Midbrain (tissue), 1 donor: ENCODE measurements at places on chromosomes 1 and 21.

DNA sequence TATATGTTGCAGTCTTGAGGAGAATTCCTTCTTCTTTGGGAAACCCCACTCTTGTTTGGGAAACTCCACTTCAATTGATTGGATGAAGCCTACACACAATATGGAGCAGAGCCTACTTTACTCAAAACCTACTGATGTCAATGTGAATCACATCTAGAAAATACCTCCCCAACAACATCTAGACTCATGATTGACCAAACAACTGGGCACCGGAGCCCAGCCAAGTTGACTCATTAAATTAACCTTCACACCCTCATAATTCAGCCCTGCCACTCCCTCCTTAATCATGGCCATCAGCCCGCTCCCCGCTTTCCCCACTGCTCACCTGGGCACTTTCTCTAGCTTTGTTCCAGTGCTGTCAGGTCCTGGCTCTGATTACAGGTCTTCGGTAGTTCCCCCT is 208.1 kb upstream of the MAP1LC3C start:
- no peak for DNase-seq

DNA sequence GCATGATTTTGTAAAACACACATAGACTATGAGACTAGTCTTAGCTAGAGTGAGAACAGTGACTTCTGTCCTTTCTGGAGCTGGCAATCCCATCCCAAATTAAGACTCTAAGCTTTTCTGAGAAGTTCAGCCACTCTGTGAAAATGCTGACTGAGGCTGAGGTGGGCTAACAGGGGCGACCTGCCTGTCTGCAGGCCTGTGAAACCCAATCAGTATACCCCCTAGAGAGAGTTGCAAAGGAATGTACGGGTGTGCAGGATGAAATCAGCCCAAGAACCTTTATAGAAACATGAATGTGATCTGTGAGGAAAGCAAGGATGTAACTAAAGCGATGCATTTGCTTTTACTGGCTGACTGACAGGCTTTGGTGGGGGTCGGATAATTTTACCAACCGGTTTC is 16.0 kb upstream of the TBX15 start:
- DNase-seq, result no peak

DNA sequence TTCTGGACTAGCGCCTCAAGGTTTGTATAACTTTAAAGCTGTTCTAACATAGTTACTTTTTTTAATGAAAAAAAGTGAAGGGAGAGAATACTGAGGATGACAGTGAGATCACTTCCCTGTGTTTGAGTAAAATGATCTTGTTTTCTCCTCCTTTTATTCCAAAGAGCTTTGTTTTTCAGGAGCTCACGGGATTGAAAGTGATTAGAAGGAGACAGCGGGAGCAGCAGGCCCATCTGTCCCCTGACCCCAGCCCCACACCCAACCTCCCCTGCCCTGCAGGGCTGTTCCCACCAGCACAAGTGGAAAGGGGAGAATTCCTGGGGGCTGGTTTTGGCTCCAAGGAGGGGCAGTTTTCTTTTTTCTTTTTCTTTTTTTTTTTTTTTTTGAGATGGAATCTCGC is 2.1 kb upstream of the DNMT3L start:
- no peak for DNase-seq

- DNase-seq, result no peak
Observed at GRCh38 chr21:24027396-24027795, 1579.9 kb downstream of the MRPL39 start.

DNA sequence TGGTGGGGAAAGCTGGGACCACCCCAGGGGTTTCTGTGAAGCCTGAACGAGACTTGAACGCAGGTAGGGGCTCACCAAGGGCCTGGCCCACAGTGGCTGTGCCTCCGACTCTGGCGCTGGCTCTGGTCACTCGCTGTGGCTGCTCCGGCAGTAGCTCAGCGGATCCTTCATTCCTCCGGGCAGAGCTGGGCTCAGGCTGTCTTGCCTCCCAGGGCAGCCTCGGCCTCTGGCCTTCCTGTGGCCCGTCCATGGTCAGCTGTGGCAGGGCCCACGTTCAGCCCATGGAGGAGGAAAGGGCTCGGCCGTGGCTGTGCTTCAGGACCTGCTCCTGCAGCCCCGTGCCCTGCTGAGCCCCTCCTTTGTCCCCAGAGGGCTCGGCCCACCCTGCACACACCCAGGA is 162.9 kb upstream of the C1orf174 start:
- no peak for DNase-seq

GRCh38 chr1:10328180-10328963 is 70.5 kb upstream of the PGD start:
- no peak for DNase-seq

GRCh38 chr1:200869753-200870391 is 2.9 kb upstream of the GPR25 start:
- no peak for DNase-seq

DNA sequence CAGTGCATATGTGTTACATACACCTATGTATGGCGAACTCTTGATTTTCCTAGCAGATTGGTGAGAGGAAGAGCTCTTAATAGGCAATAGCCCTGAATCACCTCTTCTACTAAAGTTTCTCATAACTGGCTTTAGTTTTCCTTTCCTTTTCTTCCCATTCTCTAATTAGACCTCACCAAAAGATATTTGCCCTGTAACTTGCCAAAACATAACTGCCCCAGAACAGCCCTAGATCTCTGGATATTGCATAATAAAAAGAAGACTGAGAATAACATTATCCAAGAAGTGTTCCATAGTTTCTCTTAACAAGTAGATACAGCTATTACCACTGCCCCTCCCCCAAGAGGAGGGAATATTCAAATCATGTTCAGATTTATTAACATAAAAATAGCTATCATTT is 16.3 kb downstream of the SGIP1 start:
- no peak for DNase-seq

DNA sequence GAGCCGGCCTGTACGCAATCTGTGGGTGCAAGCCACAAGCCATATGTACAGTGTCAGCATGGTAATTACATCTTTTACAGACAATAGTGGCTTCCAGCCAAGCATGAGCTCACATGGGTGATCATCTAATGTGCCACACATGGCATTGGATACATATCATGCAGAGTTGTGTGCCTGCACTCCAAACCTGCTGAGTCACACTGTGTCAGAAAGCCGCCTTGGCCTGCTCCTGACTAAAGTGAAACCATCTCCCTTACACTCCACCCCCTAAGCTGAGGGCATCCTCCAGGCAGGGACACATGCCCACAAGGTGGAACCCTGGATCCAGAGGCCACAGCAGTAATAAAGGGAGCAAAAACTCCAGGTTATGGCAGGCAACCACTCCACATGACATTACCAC is 72.5 kb downstream of the KCNT2 start:
- no peak for DNase-seq

DNA sequence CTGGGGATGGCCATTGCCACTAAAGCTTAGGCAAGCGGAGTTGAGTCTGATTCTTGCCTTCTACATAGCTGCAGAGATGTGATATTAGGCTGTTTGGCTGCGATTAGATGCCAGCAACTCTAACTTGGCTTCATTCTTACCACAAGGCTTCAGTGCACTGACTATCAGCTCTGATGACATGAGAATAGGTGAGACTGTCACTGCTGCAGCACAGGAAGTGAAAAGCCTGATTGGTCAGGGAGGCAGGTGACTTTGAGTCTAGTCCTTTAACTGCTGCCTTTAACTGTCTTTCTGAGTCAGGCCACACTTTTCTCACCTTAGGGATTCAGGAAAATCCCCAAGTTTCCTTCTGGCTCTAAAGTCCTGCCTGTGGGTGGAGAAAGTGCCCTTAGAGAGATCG is 14.1 kb upstream of the PLXNA2 start:
- DNase-seq, result no peak

- DNase-seq, result no peak
Observed at GRCh38 chr1:36759355-36759754, 275.0 kb downstream of the GRIK3 start.

GRCh38 chr1:108747898-108748297 is 1.4 kb downstream of the STXBP3 start:
- no peak for DNase-seq

- DNase-seq, result no peak
Observed at GRCh38 chr1:64361974-64362373, 108.0 kb upstream of the CACHD1 start.

GRCh38 chr21:18772897-18773296 is 369.3 kb upstream of the TMPRSS15 start:
- DNase-seq, result no peak

DNA sequence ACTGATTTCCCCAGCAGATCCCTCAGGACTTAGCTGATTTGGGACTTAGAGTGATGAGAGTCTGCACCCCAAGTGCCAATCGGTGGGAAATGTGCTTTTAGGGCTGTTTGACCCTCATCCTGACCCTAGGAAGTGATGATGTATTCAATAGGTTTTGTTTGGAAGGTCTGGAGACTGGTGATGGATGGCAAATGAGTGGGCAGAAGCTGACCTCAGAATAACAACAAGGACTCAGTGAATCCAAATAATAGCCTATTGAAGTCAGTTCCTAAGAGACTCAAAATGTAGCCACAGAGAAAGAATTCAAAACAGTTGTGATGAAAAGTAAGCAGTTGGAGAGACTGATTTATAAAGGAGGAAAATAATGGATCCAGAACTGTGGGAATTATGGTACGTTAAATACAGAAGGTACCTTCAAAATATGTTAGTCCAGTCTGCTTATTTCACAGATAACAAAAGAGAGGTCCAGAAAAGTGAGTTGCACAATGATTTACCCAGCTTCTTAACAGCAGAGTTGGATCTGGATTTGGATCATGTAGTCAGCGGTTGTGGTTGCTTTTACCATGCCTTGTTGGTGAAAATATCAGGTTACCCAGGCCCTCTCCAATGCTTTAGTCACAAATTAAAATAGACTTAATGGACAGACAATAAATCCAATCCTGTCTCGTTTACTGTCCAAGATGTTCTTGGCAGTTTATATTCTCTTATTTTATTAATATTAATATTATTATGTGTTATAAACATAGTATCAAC is 123.0 kb upstream of the PTBP2 start:
- peak; percentile 74 for DNase-seq

GRCh38 chr1:180562640-180563025 is 3.9 kb downstream of the OVAAL start:
- no peak for DNase-seq

- no peak for DNase-seq
Observed at GRCh38 chr1:20168564-20169491, 17.1 kb upstream of the UBXN10 start.

DNA sequence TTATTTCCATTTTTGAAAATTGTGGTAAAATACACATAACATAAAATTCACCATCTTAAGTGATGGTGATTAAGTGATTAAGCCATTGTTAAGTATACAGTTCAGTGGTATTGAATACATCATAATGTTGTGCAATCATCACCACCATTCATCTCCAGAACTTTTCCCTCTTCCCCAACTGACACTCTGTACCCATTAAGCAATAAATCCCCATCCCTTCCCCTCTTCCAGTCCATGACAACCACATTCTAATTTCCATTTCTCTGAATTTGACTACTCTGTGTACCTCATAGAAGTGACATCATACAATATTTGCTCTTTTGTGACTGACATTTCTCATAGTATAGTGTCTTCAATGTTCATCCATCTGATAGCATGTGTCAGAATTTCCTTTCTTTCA is 124.8 kb downstream of the DISC1 start:
- no peak for DNase-seq

- no peak for DNase-seq
Observed at GRCh38 chr1:32192220-32192948, 8.0 kb upstream of the CCDC28B start.

DNA sequence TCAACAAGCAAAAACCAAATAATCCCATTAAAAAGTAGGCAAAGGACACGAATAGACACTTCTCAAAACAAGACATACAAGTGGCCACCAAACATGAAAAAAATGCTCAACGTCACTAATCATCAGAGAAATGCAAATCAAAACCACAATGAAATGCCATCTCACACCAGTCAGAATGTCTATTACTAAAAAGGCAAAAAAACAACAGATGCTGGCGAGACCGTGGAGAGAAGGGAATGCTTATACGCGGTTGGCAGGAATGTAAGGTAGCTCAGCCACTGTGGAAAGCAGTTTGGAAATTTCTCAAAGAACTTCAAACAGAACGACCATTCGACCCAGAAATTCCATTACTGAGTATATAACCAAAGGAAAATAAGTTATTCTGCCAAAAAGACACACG is 145.1 kb upstream of the EDN2 start:
- DNase-seq, result no peak

DNA sequence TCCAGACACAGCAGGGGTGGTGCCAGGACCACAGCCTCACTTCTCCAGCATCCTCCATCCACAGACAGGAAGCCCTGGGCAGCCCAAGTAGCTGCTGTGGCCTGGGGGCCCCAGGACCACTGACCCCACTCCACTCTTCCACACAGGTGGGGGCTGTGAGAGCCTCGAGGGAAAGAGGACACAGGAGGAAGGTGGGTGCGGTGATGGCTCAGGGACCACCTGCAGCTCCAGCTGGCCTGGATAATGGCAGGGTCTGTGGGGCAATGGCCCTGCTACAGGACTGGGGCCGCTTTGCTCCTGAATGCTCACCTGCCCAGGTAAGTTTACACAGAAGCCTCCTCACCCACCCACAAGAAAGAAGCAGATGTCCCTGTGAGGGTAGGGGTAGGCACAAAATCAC is 18.3 kb upstream of the PRSS38 start:
- no peak for DNase-seq

DNA sequence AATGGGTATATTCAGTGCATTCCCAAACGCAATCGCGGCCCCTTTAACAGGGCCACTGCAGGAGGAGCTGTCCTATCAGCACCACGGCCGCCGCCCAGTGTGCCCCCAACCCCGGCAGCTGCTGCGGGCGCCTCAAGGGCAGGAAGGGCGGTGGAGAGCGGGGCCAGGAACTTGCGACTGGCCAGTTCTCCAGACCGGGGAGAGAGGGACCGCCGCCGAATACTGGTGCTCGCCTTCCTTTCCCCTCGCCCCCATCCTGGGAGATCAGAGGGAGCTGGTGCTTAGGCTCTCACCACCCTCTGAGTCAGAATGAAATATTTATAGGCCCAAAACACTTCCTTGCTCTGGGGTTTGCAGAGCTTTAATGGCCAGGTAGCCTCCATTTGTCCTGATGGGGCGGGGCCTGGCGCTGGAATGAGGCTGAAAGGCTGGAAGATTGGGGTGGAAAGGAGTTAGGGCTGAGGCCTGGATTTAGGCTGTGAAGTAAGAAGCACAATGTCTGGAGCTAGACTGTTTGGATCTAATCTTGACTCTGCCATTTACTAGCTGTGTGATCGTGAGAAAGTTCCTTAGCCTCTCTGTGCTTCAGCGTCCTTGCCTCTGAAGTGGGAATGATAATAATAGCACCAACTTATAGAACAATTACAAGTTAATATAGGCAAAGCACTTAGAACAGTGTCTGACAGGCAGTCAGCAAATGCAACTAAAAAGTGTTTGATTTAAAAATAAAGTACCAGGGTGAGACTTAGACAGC is 75.5 kb downstream of the NAV1 start:
- DNase-seq, result no peak
